ENCODE measurements at places on chromosomes 5 and 9.

DNA sequence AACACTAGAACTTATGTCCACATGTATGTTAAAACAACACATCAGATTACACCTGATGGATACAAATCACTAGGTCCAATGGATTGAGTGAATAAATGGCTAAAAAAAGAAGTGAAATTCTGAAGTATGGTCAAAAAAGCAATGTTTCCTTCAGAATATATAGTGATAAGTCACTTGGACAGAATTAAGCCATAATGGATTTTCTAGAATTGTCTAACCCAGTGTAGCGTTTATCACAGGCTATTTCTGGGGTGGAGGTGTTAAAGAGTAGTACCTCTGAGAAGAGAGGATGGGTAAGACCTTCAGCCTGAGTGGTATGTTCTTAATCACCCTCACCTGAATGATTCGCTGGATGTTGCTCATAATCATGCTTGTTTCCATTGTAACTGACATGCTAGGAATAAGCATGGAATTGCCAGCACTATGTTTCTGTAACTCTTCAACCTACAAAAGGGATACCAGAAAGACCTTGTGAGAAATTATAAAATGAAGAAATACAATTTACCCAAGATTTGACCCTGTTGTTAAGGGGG is 33.2 kb downstream of the SLC31A2 start:
- DNase-seq: no peak

GRCh38 chr5:64834037-64834436 is 65.3 kb downstream of the CWC27 start:
- no peak for DNase-seq

DNA sequence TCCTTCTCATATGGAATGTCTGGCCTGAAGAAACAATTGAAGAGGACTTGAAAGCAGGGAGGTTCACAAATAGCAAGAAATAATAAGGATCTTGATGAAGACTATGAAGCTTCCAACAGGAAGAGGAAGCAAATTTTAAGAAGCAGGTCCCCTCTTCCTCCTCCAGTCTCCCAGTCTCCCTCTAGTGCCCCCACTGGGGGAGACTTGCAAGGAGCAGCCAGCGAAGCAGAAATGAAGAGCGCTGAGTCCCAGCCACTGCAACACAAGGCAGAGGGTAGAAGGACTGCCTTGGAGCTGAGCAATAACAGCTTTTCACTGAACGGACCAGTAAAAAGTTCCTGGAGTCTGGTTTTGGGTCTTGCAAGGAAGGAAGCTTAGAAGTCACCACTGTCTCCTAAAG is 32.6 kb upstream of the ACO1 start:
- no peak for DNase-seq

- DNase-seq: no peak
Measured at GRCh38 chr5:171648279-171649074, 137.1 kb upstream of the SMIM23 start.

GRCh38 chr9:38362852-38363588 is 29.5 kb upstream of the ALDH1B1 start:
- DNase-seq: peak; percentile 83

DNA sequence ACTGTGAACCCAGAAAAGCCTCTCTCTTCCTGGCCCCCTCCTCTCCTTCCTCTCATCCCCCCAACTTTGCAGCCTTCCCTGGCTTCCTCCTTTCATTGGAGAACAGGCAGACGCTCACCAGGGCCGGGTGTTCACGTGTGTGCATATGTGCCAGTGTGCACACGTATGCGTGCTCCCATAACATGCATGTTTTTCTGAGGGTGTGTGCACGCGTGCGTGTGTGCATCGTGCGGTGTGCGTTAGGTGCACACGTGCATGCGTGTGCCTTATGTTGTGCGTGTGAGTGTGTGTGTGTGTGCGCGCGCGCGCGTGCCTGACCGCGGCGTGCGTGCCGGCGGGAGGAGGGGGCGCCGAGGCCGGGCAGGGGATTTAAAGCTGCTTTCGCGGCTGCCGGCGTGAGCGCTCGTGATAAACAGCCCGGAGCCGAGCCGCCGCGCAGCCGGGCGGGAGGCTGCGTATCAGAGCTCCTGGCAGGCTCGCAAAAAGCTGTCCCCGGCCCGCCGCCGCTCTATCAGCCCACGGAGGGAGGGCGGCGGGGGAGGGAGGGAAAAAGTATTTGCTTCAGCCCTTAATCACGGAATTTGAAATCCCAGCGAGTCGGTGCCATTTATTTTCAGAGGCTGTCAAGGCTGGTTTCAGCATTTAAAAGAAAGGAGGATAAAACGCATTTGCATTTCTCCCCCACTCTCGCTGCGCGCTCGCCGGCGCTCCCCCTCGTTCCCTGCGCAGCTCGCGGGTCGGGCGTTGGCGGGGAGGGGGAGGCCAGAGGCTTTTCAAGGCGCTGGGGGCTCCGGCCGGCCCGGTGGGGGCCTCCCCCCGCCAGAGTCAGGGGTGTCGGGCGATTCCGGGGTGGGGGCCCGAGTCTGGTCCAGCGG is 183.9 kb downstream of the C9orf50 start:
- DNase-seq: peak; percentile 64

GRCh38 chr9:83304686-83305085 is 233.5 kb downstream of the FRMD3 start:
- peak; percentile 86 for DNase-seq

GRCh38 chr5:96952974-96953730 is 17.3 kb downstream of the LNPEP start:
- no peak for DNase-seq

All from Ammon's horn (tissue), 1 donor.